ENCODE measurements at places on chromosomes 7 and 10.

- DNase-seq: no peak
Observed at GRCh38 chr7:158028290-158028941, 559.2 kb downstream of the PTPRN2 start.

- DNase-seq: no peak
Observed at GRCh38 chr7:44278451-44279161, 46.8 kb downstream of the CAMK2B start.

DNA sequence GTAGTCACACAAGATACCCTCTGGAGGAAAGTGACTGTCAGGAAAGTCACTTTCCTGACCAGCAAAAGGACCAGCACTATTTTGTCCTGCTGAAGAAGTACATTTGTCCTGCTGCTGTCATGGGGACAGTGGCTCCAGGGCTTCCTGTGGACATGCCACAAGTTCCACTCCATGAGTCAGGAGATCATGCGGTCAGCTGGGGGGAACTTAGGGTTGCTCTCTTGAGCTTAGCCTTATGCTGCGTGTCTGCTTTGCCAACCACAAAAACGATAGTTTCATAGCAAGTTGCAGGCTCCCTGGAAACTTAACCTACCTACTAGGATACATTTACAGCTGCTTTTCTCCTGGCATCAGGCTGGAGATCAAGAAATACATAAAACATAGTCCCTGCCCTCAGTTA lies 19.8 kb upstream of the ALOX5 start:
- no peak for DNase-seq

GRCh38 chr10:125149680-125150047 lies 10.7 kb downstream of the CTBP2 start:
- DNase-seq: no peak

- no peak for DNase-seq
Observed at GRCh38 chr10:97849687-97850402, at the start of gene GOLGA7B. TSS of gene GOLGA7B (plus strand) at chr10:97849843. CDS start at chr10:97850304, 461 bp downstream.

- DNase-seq: no peak
Observed at GRCh38 chr7:2952316-2952715, 91.4 kb downstream of the CARD11 start.

DNA sequence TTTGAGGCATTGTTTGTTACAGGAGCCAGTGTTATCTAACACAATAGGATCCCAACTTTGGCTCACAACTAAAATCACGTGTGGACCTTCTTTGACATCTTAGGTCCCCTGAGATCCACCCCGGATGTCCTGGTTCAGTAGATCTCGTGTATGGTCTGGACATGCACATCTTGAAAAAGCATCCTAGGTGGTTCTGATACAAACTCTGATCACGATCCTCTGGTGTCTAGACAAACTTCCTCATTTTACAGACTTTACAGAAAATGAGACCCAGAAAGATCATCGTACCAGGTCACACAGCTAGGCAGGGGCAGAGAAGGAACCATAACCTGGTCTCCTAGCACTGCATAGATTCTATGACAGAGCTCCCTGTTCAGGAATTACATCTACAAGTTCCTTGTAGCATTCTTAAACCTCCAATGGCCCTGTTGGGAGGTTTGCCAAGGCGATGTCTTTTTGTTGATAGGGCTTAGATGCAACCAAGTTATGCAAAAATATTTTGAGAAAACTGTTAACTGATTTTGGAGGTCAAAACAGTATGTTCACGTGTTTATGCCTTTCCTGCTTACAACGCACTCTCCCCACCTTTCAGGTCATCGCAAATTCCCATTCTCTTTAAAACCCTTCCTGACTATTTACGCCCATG lies 30.8 kb upstream of the CHST15 start:
- no peak for DNase-seq

- no peak for DNase-seq
Observed at GRCh38 chr7:29884399-29885272, 78.3 kb downstream of the WIPF3 start.

DNA sequence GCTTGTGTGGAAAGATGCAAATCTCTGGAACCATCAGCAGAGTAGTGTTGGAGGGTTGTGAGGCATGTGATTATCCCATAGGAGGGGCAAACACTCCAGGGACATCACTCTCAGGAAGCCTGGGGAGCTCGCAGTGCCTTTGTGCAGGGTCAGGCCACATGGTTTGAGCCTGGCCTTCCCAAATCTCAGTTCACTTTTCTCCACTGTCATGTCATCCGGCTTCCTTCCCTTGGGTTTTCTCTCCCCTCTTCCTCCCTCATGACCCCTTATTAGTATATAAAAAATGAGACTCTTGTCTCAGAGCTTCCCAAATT lies 20.4 kb downstream of the TSPAN14 start:
- no peak for DNase-seq

DNA sequence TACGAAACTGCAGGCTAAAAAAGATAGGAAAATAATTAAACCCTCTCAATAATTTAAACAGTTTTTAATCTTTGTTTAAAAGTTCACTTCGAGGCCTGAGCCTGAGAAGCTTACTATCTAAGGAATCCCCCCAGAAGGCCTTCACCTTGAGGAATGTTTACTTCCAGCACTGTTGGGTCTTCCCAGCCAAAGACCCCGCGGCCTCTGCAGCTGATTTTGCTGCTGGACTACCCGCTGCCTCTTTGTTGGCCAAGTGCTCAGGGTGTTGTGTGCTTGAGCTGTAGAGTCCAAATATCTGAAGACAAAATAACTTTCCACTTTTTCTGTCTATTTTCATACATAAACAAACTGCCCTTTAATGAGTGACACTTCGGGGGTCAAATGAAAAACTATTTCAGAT lies 292.7 kb downstream of the GLRX3 start:
- no peak for DNase-seq

DNA sequence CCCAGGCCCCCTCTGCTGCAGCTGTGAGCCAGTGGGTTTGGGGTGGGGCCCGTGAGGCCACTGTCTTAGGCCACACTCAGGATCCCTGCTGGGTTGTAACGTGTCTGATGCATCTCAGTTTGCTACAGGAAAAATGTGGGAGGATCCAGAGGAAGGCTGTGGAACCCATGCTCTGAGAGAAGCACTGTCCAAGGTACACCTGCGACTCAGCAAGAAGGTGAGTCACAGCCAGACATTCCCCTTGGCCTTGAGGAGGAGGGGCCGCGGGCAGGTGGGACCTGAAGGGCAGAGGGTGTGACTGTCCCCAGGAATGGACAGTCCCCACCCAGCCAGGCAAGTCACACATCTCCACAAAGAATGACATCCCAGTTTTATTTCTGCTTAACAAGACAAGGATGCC lies 27.8 kb upstream of the C10orf120 start:
- no peak for DNase-seq

DNA sequence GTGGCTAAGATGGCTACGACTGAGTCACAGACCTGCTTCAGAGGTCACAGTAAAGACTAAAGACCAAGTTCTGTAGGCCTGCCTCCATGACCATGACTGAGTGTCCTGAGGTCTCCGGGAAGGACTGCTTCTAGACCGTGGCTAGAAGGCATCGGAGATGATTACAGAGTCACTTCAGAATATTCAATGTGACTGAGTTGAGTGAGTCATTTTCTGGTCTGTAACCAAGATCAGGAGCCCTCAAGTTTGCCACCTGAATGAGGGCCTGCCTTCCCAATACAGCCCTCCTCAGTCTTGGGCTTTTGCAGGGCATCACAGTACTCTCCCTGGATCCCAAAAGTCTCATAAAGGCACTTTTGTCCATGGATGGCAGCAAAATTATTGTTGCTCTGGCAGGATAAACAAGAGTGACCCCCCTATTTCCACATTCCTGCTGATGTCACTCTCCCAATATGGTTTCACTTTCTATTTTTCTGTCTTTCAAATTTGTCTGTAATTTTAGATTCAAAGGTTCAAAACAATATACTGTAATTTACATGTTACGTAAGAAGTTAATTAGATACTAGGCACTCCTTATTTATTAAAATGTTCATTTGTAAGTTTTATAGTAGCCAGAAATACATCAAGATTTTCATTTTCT lies 47.7 kb upstream of the ZNF92 start:
- DNase-seq: no peak

DNA sequence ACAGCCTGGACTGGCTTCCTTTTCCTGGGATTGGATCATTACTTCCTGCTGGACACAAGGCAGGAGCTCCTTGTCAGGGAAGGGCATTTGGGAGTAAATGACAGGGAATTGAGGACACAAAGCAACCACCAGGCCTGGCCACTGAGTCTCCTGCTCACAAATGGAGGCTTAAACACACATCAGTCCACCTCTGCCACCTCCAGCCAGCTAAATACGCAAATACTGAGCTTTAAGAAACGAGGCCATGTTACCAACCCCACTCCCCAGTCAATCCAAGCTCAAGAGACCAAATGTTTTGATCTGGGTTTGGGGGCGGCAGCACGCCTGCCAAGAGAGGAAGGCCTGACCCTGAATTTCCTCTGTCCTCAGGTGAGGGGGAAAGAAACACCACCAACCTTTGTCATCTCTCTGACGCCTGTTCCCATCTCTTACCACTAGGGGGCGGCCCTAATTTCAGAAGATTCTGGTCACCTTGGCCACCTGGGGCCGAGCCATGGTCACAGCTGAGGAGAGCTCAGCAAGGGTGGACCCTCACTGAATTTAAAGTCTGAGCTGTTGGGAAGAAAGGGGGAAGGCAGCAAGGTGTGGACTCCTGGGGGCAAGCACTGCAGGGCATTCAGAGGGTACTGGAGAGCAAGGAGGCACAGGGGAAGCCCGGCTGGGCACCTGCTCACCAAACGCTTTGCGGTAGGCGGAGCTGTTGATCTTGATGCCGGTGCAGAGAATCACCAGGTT lies 16.5 kb downstream of the AIFM2 start:
- DNase-seq: no peak

- DNase-seq: no peak
Observed at GRCh38 chr10:47241256-47241655, 58.7 kb upstream of the GDF10 start.

- no peak for DNase-seq
Observed at GRCh38 chr10:5040781-5041470, 37.3 kb upstream of the AKR1C2 start.

- no peak for DNase-seq
Observed at GRCh38 chr7:151113344-151114150, 27.3 kb downstream of the AGAP3 start.

GRCh38 chr7:117448655-117449054 lies 21.4 kb upstream of the ASZ1 start:
- no peak for DNase-seq

- DNase-seq: no peak
Observed at GRCh38 chr10:113131613-113132261, 181.7 kb downstream of the TCF7L2 start.

- no peak for DNase-seq
Observed at GRCh38 chr7:101186844-101187428, 6.8 kb upstream of the NAT16 start.

- no peak for DNase-seq
Observed at GRCh38 chr10:30821261-30821993, 191.9 kb upstream of the LYZL2 start.

GRCh38 chr7:30723776-30724175 lies 28.2 kb upstream of the INMT start:
- DNase-seq: no peak

- no peak for DNase-seq
Observed at GRCh38 chr10:68330852-68331454, 911 bp upstream of the HNRNPH3 start.

DNA sequence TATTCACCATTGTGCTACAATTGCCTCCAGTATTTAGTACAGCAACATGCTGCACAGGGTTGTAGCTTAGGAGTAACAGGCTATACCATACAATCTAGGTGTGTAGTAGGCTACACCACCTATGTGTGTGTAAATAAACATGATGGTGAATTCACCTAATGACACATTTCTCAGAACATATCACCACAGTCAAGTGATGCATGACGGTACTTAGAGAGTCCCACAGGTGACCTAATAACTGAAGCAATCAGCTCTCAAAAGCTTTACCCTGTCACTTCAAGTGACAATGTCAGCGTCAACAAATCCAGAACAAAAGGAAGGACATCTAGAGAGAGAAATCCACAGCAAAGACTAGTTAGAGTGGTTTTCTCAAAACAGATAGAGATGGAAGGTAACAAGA lies 38.8 kb downstream of the CCNJ start:
- no peak for DNase-seq

- no peak for DNase-seq
Observed at GRCh38 chr7:46033592-46033991, 112.5 kb upstream of the IGFBP3 start.

- DNase-seq: no peak
Observed at GRCh38 chr7:42210779-42211178, 26.2 kb downstream of the GLI3 start.

GRCh38 chr10:31782701-31783100 lies 145.9 kb downstream of the ARHGAP12 start:
- no peak for DNase-seq

DNA sequence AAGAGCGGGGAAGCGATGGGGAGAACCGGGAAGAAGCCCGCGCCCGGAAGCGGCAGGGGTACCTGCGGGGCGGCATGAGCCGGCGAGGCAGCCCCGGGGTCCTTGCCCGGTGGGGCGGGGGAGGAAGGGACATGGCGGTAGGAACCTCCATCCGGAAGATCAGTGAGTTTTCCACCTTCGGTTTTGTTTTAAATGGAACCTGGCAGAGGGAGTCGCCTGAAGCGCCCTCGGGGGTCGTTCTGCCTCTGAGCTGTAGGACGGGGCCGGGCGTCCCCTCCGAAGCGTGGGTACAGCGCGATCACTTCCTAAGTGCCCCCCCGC lies 471 bp downstream of the PFKP start:
- no peak for DNase-seq

DNA sequence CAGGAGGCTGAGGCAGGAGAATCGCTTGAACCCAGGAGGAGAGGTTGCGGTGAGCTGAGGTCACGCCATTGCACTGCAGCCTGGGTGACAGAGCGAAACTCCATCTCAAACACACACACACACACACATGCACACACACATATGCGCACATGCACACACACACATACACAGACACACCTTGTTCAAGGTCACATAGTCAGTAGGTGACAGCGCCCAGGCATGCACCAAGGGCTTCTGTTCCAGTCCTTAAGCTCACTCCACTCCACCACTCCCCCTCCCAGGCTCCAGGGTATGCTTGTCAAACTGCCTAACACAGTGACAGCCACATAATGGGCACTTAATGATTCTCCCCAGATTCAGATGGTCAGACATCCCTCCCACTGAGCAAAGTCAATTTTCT lies 37.0 kb downstream of the KCNMA1 start:
- DNase-seq: no peak

DNA sequence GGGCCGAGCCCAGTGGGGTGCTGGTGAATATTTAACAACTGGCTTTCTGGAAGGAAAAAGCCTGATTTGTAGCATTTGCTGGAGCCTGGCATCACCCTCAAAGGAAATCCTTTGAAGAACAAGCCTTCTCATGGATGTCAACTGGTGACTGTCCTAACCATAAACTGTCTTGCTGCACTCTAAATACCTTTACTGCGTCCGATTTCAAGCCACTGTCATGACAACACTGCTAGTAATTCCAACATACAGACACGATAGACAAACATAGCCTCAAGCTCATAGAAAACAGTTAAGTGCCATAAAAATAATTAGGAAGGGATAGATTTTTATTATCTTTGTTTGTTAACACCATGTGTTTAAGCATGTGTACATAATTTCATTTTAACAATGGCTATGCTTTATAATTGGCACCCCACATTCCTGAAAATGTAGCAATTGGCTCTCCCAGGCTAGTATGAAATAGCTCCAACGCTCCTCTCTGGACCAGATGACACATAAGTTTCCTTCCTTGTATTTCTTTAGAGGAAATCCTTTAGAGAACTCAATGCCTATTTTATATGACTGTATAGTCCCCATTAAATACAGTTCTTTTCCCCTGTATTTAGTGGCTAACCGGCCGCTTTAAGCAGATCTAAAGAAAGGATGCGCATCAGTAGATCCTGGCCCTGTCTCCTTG lies 273.4 kb downstream of the PRPF18 start:
- no peak for DNase-seq

GRCh38 chr7:13179011-13179582 lies 491.7 kb downstream of the ARL4A start:
- DNase-seq: no peak

Data from H1 (cell line).